ENCODE measurements at places on chromosomes 7 and 10.

DNA sequence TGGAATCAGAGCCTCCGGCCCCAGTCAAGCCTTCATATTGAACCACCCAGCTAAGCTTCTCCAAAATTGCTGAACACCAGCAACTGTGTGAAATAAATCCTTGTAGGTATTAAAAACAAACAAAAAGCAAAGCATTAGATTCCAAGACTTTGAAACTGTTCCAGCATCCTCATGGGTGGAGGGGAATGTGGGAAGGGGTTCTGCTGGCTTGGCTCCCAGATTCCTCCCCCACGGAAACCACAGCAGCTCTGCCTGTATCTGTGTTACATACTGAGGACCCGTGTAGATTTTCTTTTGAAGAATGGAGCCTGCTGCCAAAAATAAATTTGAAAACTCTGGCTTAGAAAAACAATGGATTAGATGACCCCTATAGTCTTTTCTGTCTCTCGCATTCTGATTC lies 20.0 kb downstream of the AKR1B1 start:
- DNase-seq = no peak

DNA sequence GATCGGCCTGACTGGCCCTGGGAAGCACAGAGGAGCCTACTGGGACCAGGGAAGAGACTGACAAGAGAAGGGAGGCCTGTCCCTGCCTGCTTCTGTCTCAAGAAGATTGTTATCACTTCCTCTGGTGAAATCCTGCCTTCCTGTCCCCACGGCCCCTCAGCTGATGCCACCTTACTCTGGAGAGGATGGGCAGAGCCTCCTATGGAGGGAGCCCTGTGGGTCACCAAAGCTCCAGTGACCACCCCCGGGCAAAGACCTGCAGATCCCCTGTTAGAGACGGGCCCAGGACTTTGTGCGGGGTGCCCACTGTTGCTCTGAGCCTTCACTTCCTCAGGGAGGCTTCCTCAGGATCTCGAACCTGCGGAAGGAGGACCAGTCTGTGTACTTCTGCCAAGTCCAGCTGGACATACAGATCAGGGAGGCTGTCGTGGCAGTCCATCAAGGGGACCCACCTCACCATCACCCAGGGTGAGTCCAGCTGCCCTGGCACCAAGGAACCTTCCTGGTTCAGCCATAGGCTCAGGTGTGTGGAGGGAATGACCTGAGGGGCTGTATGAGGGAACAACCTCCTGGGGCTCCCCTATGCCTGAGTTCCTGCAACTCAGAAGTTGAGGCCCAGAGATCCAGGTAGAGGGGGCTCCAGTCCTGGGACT lies 1.4 kb upstream of the PILRB start:
- no peak for DNase-seq

GRCh38 chr10:109956454-109957091 lies 33.3 kb upstream of the XPNPEP1 start:
- no peak for DNase-seq

- no peak for DNase-seq
Observed at GRCh38 chr10:7634142-7634894, 32.4 kb downstream of the ITIH5 start.

DNA sequence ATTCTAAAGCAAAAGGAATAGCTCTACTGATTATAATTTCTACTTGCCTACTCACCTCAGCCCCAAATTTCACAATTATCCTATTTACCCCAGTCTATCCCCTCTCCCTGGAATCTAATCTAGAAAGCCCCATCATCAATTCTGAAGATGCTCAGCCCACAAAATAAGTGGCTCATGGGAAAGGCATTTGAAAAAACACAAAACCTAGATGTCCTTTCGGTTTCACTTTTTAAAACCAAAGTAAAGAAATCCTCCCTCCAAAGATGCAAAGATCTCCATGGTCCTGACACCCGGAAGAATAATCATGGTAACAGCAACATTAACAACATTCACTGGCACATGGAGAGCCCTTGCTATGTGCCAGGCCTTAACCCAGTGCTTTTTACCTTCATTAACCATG lies 224.8 kb downstream of the FGFR2 start:
- DNase-seq = no peak

- DNase-seq = peak; percentile 67
Observed at GRCh38 chr7:155998328-155998691, 186.0 kb upstream of the SHH start.

GRCh38 chr10:5103481-5103880 lies 9.3 kb downstream of the AKR1C3 start:
- DNase-seq = no peak

DNA sequence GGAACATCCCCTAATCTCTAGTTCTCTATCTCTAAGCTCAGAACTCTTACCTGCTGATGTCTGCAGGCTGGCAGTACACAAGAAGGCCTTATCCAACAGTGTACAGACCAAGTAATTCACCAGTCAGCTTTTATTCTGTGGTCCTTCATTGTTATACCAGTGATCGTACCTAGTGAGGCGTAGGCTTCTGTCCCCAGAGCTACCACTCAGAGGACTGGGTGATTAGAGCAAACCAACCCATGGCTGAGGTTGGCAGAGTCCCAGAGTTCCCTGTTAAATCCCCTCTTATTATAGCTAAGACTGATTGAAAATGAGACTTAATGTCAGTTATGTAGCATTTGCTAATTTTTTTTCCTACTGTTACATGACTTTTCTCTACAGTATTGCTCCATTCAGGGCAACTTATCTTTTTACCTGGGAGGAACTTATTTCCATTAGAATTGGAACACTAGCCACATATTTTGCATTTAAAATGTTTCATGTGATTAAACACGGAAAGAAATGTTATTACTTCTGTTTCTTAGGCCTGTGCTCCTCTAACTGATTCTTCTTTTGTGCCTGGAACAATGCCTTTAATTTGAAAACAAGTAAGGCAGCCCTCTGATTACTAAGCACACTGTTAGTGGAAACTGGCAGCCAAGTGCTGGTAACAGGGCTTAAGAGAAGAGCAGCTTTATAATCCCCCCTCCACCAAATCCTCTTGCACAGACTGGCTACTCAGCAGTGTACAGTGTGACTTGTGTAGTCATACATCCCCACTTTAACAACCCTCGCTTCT lies 127.2 kb downstream of the LRRC4 start:
- no peak for DNase-seq

DNA sequence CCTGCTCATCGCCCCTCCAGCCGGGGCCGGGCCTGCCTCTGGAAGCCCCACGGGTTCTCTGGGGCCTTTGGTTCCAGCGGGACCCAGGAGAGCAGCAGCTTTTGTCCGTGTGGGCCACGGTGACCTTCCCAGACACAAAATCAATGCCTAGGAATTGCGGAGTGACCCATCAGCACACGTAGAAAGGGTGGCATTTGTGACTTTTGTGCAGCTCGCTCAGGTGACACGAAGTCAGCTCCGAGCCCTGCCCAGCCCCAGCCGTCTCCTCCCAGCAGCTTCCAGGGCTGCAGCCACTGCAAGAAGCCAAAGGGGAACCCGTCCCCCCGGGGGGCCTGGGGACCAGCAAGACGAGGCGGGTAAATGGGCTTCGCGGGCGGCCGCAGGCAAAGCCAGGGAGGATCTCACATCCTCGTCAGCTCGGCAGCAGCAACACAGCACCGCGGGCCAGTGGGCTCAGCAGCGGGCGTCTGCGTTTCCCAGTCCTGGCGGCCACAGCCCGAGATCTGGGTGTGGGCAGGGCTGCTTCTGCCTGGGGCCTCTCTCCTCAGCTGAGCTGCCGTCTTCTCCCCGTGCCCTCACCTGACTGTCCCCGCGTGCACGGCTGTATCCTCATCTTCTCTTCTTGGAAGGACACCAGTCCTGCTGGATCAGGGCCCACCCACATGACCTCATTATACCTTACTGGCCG lies 88.5 kb downstream of the PAXIP1 start:
- no peak for DNase-seq

DNA sequence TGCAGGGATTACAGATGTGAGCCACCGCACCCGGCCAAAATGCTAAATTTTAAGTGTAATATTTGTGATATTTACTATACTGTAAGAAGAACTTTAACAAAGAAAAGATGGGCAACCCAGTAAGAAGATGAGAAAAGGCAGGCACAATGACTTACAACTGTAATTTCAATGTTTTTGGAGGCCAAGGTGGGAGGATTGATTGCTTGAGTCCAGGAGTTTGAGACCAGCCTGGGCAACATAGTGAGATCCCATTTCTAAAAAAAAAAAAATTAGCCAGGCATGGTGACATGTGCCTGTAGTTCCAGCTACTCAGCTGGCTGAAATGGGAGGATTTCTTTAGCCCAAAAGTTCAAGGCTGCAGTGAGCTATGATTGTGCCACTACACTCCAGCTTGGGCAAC lies 11.7 kb upstream of the GATAD1 start:
- no peak for DNase-seq

DNA sequence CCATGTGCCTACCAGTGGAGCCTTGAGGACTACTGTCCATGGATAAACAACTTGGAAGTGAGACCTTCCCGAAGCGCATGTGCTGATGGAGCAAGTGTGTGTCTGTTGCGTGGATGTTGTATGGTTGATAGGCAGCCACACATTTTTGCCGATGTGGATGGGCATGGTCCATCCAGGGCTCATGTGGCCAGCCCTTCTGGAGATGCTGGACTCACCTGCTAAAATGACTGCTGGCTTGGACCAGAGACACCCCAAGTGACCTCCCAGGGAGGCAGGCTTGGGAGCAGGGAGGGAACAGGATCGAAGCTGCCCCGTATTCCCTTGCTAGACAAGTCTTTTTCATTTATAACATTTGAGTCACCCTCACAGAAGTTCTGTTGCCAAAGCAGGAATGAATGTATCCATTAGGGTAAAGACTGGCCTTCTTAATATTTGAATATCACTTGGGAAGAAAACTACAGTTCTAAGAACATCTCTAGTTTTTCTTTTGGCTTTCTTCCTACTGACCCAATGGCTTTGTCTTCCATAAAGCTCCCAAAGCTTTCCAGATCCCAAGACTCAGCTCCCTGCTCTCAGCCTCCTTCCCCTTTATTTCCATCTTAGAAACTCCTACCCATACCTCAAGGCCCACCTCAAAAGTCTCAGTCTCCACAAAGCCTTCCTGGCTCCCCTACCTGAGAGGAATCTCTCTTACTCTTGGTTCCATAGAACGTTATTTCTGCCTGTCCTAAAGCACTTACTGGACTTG lies 3.0 kb downstream of the PTPRE start:
- no peak for DNase-seq

DNA sequence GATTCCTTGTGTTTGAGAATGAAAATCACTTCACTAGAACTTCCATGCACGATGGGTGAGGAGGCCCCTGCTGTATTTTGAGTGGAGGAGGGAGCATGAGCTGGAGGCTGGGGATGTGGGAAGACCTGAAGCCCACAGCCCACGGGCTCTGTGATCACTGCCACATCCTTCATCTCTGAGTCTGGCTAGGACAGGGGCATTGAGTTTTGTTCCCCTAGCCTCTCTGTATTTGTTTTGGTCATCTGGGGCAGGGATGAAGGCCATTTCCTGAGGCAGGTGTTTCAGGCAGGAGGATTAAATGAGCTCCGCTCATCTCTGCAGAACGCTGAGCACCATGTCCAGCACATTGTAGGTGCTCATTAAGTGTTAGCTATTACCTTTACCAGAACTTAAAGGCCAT lies 293.6 kb downstream of the GLRX3 start:
- no peak for DNase-seq

DNA sequence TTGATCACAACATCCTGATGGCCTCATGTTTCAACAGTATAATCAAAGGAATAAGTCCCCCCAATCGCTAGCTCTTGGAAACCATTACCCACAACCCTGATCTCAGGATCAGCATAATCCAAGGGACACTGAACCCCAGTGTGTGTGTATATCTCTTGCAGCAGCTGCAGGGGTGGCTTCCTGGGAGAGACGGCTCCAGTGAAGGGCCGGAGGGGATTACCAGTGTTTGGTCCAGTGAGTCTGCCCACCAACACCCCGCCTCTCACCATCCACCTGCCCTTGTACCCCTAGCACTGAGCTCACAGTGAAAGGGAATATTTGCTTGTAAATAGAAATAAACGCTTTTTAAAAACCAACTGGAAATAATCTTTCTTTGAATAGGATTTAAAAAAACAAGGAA lies 63.1 kb downstream of the FAM53B start:
- no peak for DNase-seq

DNA sequence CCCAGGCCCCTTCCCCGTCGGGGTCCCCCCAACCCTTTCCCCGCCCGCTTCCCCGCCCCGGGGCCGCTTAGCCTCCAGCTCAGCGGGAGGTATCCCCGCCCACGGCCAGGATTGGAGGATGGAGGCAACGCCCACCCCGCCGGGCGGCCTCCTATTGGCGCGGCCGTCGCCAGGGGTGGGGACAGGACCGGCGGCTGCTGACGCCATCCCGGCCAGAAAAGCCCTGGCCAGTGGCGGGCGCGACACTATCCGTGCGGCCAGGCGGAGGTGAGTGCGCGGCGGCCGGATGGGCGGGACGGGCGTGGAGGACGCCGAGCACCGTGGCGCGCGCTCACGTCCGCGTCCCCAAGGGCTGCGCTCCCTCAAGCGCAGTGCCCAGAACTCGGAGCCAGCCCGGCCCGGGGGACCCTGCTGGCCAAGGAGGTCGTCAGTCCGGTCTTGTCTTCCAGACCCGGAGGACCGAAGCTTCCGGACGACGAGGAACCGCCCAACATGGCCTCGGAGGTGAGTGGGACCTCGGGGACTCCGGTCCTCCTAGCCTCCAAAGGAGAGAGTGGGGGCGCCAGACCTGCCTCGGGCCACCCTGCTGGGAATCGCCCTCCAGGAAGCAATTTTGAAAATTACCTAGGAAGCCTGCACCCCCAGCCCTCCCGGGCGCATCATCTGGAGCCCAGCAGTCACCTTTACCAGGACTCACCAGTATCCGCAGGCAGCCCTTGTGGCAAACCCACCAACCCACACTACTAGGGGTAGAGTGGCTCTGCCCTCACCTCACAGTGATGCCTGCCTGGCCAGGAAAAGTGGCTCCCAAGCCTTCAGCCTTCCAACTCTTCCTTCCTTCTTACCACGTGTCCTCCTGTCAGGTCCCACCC lies at the start of gene ASL:
Gene ASL (plus strand): TSS at position 230 of the 872 bp plus-strand sequence. CDS start 263 bp downstream, at position 493.
- DNase-seq = peak; percentile 73

DNA sequence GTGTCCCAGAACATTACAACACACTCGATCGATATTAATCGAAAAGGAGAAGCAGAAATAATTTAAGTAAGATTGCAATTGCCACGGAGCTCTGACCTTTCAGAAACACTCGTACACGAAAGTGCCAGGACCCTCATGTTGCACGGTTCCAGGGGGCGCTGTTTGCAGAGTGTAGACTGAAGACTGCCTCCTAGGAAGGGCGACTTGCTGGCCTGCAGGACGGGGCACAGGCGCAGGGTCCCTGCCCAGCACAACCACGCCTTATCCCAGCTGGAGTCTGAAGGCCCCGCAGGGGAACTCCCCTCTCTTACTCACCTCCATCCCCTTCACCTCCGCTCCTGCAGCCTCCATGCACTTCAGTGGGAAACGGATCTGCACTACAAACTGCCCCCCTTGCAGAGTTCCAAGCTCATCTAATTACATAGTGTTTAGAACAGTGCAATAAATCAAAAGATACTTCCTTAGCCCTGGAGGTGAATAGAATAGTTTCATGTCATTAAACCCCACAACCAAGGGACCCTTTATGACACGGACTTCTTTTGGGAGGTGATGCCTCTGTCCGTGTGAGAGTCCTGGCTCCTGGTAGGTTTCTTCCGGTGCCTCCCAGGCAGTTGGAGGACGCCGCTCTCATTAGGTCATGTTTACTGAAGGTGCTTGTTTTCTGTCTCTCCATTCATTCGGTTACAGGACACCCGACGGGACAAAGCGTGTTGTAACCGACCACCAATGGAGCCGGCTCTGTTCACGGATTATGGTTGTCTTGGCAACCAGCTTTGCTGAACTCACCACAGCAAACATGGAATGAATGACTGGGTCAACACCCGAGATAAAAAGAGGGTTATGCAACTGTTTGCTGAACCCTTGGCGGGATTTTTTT lies 262.2 kb downstream of the BAMBI start:
- no peak for DNase-seq

Measured in T-helper 2 cell (primary cell).